ENCODE measurements at places on chromosomes 12 and 14.

DNA sequence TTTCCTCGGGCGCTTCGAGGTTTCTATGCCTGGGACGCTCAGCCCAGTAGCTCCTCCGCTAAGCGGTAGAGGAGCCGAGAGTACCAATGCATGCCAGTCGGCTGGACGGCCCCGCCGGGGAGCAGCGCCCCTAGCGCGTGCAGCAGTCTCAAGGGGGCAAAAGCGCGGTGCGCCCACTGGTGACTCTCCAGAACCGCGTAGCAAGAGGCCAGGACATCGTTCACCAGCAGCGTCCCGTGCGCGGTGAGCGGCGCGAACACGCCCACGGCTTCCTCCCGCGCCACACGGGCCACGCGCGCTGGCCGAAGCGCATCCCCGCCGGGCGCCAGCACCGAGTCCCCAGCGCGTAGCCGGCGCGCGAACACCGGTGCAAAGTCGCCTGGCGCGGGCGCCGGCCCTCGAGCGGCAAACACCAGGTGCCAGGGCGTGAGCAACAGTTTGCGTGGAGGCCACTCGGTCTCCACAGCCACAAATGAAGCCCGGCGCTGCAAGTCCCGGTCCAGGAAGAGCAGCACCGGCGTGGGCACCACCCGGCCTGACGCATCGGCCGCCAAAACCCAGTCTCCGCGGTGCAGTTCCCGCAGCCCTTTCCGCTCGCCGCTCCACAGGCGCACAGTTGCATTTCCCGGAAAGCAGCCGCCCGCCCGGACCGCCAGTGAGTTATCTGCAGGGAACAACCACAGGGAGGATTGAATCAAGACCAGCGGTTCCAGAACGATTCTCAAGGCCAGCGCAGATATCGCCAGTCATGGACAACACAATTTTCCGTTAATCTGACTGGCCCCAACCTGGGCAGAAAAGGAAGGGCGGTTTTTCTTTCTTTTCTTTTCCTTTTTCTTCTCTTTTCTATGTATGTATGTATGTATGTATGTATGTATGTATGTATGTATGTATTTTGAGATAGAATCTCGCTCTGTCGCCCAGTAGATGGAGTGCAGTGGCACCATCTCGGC, 4.5 kb downstream of the DHH start:
- peak; percentile 24 for DNase-seq

GRCh38 chr14:97456958-97457357, 659.8 kb downstream of the VRK1 start:
- DNase-seq, result no peak

- no peak for DNase-seq
These were observed at the start of gene MEG3 for GRCh38 chr14:100825713-100826331. TSS of gene MEG3 (plus strand) at chr14:100826118.

DNA sequence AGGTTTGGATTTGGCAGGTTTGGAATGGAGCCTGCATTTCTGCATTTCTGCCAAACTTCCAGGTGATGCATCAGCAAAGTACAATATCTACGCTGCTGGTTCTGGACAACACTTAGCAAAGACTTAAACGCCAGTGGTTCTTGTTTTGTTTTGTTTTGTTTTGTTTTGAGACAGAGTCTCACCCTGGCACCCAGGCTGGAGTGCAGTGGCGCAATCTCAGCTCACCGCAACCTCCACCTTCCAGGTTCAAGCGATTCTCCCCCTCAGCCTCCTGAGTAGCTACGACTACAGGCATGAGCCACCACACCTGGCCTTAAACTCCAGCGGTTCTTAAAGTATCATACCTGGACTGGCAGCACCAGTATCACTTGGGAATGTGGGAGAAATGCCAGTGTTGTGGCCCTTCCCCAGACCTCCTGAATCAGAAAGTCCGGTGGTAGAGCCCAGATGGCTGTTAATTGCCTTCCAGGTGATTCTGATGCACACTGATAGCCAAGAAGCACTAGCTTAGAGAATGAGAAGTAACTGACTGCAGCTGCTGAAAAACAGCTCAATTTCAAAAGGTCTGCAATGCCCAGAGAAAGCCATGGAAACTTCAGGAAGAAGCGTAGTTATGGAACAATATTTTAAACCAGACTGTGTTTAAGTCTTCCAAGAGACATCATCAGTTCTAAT, 114.8 kb upstream of the FOXN3 start:
- no peak for DNase-seq
